Suppressor macrophage (primary cell): ENCODE measurements at places on chromosomes 6 and 20.

DNA sequence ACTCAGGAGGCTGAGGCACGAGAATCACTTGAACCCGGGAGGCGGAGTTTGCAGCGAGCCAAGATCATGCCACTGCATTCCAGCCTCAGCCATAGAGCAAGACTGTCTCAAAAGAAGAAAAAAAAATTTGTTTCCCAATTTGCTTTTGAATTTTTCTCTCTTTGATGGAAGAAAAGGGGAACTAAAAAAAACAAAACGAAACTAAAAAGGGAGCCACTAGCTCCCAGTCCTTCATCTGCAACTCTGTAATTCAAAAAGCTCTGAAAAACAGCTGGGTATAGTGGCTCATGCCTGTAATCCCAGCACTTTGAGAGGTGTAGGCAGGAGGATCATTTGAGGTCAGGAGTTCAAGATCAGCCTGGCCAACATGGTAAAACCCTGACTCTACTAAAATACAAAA, 9.5 kb downstream of the OVOL2 start:
- peak; percentile 12 for DNase-seq

GRCh38 chr6:84052204-84052882, 18.8 kb downstream of the MRAP2 start:
- no peak for DNase-seq

GRCh38 chr20:32762754-32763201, 593 bp downstream of the DNMT3B start:
- DNase-seq, result no peak

DNA sequence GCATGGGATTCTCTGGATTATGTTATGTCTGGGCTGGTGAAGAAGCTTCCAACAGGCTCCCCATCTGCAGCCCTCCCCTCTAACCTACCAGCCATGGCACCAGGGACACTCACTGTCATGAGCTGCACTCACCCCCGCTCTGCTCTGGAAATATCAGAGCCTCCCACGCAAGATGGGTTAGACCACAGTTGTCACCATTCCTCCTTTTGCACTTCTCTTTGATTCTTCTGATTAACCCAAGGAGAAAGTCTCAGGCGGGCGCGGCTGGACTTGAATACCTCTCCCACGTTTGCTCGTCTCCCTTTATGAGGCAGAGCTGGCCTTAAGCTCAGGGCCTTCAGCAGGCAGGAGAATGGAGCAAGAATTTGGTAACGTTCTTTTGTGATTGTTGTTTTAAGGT, 128.1 kb downstream of the CEBPB start:
- peak; percentile 86 for DNase-seq

- DNase-seq, result no peak
Observed at GRCh38 chr6:165821754-165822153, 158.7 kb upstream of the PDE10A start.

DNA sequence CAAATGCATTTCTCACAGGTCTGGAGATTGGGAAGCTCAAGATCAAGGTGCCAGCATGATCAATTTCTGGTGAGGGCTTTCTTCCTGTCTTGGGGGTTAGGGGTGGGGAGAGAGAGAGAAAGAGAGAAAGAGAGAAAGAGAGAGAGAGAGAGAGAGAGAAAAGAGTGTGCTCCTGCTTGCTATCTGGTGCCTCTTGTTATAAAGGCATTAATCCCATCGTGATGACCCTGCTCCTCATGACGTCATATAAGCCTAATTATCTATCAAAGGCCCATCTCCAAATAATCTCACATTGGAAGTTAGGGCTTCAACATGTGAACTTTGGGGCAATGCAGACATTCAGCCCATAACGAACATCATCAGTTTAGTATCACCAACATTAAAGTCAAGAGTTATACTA, 114.8 kb downstream of the EYA4 start:
- DNase-seq, result no peak
